Left lung (tissue), 14 donors: ENCODE measurements at places on chromosomes 1 and 21. TPM values are rescaled to one million over a fixed set of nuclear protein-coding genes. Genes with fewer than 3 reads are reported as not detected.

The NBPF15 gene
- polyA plus RNA-seq: 91.3 TPM

The DNAH14 gene
- polyA plus RNA-seq: 20.2 TPM

GRCh38 chr1:66648901-66649595, 103.2 kb upstream of the DYNLT5 start:
- no peak for DNase-seq

GRCh38 chr1:213511173-213511572, 460.1 kb downstream of the RPS6KC1 start:
- peak; percentile 47 for DNase-seq

DNA sequence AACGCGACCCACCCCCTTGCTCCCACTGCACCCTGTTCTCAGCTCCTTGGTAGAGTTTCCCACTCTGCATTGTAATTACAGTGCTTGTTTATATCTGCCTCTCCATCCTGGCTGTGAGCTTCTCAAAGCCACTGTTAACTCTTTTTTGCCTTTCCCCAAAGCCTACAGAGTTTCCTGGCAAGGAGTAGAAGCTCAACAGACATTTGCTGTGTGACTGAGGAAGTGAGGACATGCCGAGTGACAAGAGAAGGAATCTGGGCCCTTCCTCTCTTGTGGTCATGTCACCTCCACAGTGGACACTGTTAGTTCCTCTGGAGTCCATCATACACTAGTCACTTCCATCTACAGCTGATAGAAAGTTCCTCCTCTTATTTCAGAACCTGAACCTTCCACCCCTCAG, 6.1 kb upstream of the IGSF8 start:
- no peak for DNase-seq

DNA sequence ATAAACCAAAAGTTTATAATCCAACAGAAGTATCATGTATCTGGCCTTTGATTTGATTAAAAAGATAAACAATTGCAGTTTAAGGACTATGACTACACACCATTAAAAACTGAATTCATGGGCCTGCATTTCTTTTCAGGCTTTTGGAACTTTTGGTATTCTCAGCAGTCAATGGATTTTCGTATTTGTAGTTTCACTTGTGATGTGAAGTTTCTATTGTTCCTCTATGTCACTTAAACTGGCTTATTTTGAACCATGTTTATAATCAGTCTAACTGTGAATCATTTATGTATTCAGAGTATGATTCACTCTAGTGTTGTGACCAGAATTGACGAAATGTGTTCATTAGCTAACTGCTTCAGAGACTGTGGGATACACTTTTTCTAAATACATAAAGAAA, 132.9 kb downstream of the COQ8A start:
- no peak for DNase-seq

GRCh38 chr1:232218955-232219865, 410.7 kb downstream of the SIPA1L2 start:
- DNase-seq: no peak

GRCh38 chr1:228515200-228515834, 28.1 kb downstream of the RNF187 start:
- DNase-seq: no peak

- DNase-seq: no peak
Observed at GRCh38 chr1:206723805-206724472, 39.2 kb downstream of the MAPKAPK2 start.
